Fibroblast of lung (primary cell): ENCODE measurements at places on chromosomes 12 and 14.

- no peak for DNase-seq
Observed at GRCh38 chr12:40313928-40314327, 89.1 kb downstream of the LRRK2 start.

GRCh38 chr12:24228371-24228770, 278.9 kb upstream of the SOX5 start:
- DNase-seq = no peak

GRCh38 chr14:62118461-62118860, 356.2 kb downstream of the SNAPC1 start:
- no peak for DNase-seq

GRCh38 chr14:53458368-53458814, 305.3 kb upstream of the DDHD1 start:
- peak; percentile 52 for DNase-seq

GRCh38 chr12:9961106-9961505, 10.1 kb upstream of the CLEC12A start:
- no peak for DNase-seq

DNA sequence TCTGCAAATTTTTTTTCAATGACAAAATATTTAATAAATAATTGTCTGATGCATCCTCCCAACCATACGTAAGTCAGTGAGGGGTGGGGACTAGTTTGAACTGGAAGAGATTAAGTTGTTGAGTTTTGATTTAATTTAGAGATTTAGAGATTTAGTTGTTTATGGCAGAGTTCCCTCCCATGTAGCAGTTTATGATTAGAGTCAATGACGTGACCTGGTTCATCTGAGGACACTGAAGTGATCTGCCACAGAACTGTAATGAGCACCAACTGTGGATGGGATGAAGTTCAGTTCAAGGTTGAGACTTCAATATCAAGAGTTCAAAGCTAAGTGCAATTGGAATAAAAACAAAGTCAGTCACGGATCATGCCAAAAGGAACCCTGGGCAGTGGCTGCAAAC, 609.3 kb downstream of the NOVA1 start:
- DNase-seq = no peak

DNA sequence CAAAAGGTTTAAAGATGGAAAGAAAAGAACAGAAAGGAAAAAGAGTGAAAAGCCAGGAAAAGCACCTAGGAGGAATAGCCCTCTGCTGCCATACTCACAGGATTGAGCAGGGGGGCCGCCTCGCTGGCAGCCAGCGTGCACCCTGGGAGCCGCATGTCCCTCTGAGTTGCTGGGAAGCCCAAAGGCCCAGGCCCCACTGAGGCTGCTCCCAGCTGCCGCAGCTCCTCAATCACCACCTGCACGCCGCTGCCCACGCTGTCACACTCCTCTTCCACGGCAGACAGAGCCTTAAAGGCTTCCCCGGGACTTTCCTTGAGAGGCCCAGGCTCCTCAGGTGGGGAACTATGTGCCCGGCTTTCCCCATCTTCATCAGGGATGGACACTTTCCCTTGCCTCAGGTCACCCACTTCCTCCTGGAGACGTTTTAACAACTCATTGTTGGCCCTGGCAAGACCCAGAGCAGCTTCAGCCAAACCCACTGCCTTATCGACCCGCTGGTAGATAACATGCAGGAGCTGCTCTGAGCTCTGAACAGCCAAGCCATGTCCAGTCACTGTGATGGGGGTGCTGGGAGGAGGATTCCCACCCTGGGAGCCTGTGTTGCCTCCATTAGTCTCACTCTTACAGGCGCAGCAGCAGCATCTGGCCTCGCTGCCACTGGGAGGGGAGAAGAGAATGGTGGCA, 11.5 kb downstream of the C14orf93 start:
- DNase-seq = no peak

GRCh38 chr12:109927622-109928021, 27.5 kb downstream of the TCHP start:
- peak; percentile 22 for DNase-seq

- DNase-seq = no peak
Observed at GRCh38 chr14:103854822-103855733, 7.7 kb upstream of the PPP1R13B start.

- peak; percentile 96 for DNase-seq
Observed at GRCh38 chr14:33647385-33647786, 303.5 kb downstream of the EGLN3 start.

- no peak for DNase-seq
Observed at GRCh38 chr14:33948145-33948868, 2.6 kb downstream of the EGLN3 start.

DNA sequence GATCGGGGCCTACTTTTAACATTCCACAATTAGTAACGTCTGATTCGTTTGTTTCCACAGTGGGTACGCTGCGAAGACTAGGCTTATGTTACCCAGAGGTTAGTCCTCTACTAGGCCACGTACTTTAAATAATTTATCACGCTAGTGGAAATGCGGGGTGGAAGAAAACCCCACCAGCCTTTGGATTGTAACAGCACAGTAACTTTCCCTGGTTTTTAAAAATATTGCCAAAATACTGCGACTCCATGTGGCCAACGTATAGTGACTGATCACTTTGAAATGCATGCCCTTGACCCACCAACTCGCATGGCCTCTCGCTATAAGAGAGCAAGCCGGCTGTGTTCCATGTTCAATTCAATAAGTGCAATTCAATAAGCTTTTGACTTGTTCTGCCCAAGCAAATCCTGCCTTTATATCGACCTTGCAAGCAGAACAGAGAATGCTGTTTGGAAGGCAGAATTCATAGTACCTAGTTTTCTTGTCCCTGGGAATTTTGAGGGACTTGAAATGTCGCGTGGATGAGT, 882 bp upstream of the GTF2A1 start:
- no peak for DNase-seq

DNA sequence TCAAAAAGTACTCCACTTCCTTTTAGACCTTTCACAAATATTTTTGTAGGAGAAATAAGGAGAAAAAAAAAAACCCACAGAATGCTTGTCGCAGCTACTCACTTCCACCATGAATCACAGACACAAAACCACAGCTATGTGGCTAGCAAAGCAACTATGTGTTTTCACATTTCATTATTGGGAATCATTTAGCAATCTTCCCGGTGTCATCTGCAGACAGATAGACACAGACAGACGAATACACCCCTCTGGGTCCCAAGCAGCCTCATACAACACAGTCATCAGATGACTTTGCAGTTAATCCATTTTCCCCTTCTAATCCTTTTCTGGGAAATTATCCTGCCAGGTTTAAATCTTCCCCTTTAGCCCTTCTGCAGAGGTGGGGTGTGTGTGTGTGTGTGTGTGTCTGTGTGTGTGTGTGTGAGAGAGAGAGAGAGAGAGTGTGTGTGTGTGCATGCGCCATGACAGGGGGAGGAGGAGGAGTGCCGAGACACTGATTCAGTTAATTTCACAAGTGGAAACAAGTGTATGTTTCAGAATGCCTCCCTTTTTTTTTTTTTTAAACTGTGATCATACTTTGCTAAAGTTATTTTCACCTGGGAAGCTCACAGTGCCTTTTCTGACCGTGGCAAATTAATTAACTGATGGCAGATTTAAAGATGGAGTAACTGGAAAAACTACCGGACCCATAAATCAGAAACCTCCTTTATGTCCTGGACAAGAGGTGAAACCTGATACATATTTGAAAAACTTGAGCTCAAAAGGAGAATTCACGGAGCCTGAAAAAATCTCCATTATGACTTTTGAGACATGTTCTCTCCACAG, 39.9 kb downstream of the LTBP2 start:
- peak; percentile 100 for DNase-seq

DNA sequence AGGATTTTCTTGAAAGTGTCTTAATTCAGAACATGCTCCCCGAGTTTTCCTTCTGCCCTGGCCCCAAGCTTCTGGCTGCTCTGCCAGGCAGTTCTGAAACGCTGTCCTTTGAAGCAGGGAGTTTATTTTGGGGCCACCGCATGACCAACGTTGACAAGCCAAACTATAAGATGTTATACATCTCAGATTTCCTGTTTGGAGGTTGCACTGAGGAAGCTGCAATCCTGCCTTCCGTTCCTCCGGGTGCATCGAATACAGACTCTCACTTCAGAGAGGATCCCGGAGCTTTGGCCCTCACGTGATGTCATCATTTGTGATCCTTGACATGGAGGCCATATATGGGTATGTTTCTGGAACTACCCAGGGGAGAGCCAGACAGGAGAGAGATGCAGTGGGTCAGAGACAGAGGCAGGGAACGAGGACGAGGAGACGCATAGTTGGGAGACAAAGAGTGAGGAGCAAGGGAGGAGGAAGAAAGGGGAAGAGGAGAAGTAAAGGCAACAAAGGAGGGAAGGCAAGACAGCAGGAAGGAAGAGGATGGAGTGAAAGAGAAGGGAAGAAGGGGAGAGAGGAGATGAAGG, at the start of gene ASB2:
TSS of gene ASB2 (minus strand) at position 94 of the 581 bp plus-strand sequence. CDS start 12,031 bp downstream, outside the sequence.
- DNase-seq = peak; percentile 11

DNA sequence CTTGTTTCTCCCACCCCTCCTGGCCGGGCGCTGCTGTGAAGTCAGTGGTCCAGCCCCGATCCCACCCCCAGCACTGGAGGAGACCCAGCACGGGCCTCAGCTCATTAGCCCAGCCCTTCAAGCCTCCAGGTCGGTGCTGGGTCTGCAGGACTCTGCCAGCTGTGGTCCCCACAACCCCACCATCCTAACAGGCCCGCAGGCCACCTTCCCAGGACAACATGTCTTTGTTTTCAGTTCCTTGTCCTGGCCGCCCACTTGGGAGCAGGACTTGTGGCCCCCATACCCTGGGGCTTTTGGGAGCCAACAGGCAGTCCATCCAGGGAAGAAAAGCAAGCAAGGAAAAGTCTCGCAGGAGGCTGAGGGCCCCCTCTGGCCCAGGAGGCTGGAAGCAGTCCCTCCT, 60.0 kb downstream of the HRK start:
- no peak for DNase-seq

DNA sequence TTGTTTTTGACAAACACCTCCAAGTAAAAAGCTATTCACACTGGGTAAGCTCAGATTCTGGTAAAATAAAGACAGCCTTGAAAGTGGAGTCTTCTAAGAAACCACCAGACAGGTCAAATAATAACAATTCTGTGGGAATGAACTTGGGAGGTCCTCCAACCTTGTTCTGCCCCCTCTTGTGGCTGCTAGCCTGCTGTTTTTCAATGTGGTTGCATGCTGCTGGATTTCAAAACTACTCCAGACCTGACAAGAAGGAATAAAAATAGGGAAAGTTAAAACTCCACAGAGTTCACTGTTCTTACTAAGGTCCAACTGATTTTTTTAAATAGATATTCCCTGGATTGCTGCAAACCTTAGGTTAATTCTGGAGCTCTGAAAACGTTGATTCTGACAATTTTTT, 32.2 kb upstream of the RIN3 start:
- DNase-seq = peak; percentile 62

DNA sequence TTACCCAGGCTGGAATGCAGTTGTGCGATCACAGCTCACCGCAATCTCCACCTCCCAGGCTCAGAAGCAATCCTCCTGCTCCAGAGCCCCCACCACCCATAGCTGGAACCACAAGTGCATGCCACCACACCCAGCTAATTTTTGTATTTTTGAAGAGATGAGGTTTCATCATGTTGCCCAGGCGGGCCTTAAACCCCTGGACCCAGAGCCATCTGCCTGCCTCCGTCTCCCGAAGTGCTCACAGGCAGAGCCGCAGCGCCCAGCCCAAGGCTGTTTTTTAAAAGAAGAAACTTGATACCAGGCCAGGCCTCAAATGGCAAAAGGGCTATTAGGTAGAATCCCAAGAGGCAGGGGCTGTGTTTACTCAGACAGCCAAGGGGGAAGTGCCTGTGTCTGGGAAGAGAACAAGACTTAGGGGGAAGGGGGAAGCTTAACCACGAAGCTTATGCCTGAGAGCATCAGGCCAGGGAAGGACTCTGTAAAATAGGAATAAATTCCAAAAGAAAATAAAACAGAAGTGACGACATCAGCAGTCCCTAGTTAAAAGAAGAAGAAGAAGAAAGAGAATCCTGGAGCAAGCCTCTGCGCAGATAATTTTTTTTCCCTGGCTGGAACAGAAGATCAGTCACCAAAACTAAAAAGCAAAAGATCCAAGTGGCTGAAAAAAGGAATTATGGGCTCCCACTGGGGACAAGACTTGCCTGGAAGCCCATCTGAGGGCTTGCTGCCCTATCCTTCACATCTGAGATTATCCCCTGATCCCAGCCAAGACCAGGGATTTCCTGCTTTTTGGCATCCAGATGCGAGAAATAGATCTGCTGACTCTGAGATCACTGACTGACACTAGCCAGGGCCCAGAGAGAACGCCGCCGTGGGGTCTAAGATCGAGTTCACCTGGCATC, 170.5 kb downstream of the NDUFA12 start:
- DNase-seq = peak; percentile 36

DNA sequence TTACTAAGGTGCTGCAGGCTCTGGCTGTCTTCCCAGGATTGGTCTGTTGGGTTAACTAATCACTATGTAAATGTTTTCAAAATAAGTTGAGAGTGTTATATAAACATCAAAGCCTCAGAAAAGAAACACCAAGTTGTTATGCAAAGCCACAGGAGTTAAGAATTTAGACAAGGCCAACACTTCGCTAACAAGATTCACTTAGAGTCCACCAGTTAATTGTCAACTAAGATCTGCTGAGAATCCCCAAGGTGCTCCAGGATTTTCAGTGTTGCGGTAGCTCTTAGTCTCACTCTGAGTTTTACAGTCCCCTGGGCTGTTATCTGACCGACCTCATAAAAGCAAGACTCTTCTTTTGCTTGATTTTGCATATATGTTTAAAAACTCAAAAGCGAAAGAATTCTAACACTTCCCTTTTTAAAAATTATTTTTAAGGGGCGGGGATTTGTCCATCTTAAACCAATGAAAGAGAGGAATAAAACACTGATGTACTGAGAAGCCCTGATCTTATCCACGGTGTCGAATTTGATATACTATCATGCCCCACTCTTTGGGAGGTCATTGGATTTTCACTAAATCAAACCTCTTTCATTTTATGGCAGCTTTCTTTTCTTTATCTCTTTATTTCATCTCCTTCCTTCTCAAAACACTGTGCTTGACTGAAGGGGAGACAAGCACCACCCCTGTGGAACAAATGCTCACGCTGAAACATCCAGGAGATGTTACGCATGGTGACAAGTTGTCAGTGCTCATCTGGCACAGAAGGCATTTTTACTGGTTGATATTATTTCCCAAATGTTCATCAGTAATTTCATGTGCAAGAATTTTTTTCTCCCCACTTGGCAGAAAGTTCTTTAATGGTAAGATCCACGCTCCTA, 7.0 kb downstream of the NIN start:
- DNase-seq = peak; percentile 39

GRCh38 chr12:12892681-12893141, 1.3 kb downstream of the GPRC5A start:
- DNase-seq = no peak

GRCh38 chr12:115763376-115763775, 514.1 kb downstream of the MED13L start:
- DNase-seq = peak; percentile 56

GRCh38 chr14:85454226-85454813, 75.6 kb upstream of the FLRT2 start:
- no peak for DNase-seq

DNA sequence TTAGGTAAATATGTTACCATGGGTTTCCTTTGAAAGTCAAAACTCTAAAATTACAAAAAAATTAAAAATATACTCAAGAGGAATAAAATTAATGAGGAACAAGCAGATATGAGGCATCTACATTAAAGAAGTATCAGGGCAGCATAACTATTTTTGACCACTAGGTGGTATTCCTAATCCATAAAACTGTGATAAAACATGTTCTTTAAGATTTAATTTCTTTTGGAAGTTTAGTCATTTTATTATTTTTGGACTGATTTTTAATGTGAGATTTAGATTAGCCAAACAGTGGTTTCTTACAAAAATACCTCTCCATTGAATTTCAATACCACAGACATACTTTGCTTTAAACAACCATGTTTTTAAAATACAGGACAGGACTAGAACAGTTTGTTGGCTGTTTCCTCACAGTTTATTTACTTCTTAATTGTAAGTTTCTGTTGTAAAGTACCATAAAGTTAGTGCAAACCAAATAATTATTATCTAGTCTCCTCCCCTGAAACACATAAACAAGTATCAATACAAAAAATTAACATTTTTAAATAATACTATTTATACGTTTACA, 49.8 kb downstream of the NTS start:
- DNase-seq = peak; percentile 59
